ENCODE measurements at places on chromosomes 11 and 22.
A peak's percentile ranks its signal among the peaks of the same experiment; 100 is the strongest.

DNA sequence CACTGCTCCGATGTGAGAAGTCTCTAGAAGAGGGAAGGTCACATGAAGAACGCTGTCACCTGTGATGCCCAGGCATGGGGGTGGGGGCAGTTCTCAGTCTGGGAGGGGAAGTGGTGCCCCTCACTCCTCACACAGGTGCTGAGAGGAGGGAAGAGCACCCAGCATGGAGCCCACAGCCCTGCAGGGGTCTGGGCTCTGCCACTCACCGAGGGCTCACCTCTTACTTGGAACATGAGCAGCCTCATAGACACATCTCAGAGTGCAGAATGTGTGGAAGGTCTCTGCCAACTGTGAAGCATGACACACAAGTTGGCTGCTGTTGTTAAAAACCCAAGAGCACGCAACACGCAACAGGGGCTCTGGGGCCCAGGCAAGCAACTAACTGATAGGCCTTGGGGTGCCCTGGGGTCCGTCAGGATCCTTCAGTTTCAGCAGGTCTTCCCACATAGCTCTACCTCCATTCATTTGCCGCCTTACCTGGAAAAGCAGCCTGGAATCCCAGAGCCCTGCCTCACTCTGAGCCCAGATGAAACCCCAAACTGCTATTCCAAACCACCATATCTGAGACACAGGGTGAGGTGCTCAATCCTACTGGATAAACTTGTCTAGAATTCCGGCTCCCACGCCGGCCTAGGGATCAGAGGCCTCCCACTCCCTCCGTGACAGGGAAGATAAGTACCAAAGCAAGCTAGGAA, 17.5 kb upstream of the TMPRSS4 start:
- DNase-seq: no peak

GRCh38 chr11:47800759-47801158, 33.6 kb upstream of the FNBP4 start:
- no peak for DNase-seq

GRCh38 chr11:76263166-76263565, 56.9 kb upstream of the WNT11 start:
- no peak for DNase-seq

DNA sequence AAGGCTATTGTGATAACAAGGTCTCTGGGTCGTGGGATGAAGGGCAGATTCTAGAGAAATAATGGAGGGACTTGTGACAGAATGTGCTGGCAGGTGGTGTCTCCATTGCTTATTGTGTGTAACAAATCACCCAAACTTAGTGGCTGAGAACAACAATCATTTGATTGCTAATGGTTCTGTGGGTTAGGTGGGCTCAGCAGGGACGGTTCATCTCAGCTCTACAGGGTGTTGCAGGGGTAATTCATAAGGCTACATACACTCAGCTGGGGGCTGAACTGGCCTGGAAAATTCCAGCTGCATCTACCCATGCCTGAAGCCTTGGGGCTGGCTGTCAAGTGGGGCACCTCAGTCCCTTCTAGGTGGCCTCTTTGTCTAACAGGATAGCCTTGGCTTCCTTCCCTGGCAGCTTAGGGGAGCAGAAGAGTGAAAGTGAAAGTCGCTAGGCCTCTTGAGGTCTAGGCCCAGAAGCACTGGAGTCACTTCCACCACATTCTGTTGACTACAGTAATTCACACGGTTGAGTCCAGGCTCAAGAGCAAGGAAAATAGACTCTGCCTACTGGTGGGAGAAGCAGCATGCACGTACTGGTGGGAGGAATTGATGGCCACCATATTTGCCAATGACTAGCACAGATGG, 308.9 kb downstream of the MN1 start:
- DNase-seq: no peak

GRCh38 chr11:103893371-103893770, 143.1 kb upstream of the DDI1 start:
- DNase-seq: no peak

DNA sequence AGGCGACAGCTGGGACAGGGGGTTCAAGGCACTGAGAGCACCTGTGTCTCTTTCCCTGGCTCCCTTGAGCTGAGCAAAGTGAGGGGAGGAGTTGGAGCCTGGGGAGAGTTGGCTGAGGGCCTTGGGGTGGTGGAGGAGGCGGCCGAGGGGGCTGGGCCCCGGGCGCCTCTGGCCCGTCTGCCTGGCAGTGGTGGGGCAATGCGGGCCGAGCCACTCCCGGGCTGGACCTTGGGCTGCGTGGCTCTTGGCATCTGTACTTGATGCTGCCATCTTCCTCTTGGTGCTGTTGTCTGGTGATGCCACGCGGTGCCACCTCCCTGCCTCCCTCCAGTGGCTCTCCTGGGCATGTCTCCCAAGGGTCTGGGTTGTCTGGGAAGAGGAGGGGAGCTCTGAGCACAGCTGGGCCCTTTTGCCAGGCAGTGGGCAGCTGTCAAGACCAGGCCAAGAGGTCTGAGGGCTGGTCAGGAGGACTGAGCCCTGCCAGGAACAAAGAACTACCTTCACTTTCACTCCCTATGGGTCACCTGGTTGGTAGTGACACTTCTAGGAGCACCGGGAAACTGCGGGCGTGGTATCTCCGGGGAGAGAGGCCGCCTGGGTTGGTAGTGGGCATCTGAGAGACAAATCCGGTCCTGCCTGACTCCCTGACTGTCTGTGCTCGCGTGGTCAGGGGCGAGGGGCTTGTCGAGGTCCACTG, 1.3 kb downstream of the GRIK4 start:
- no peak for DNase-seq

- peak; percentile 94 for DNase-seq
These were observed at the start of gene LRRC56 for GRCh38 chr11:536841-537621. LRRC56 (plus strand) TSS chr11:537527; CDS start chr11:540685, 3,158 bp downstream.

GRCh38 chr11:11582011-11582701, 39.6 kb downstream of the GALNT18 start:
- DNase-seq: peak; percentile 7

GRCh38 chr11:131145791-131146190, 224.6 kb upstream of the NTM start:
- no peak for DNase-seq

DNA sequence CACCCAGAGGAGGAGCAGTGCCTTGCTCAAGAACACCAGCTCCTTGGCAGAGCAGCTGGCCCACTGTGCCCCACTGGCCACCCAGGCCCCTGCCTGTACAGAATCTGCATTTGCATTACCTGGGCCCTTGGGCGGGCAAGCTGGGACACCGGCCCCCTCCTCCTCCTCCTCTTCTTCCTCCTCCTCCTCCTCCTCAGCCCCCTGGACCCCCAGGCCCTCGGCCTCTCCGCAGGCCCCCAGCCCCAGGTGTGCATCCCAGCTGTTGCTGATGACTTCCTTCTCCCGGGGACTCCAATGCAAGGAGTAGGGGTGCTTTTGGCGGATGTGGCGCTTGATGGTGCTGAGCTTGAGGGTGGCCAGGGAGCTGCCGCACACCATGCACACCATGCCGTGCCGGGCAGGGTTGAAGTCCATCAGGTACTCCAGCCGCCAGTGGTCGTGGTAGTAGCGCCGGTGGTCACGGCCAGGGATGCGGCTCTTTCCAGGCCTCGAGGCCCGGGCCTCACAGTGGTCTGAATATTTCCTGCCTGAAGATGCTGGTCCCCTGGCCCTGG, 2.8 kb downstream of the ZFTA start:
- DNase-seq: no peak

GRCh38 chr11:44004452-44005062, 43.2 kb upstream of the ACCSL start:
- DNase-seq: no peak

DNA sequence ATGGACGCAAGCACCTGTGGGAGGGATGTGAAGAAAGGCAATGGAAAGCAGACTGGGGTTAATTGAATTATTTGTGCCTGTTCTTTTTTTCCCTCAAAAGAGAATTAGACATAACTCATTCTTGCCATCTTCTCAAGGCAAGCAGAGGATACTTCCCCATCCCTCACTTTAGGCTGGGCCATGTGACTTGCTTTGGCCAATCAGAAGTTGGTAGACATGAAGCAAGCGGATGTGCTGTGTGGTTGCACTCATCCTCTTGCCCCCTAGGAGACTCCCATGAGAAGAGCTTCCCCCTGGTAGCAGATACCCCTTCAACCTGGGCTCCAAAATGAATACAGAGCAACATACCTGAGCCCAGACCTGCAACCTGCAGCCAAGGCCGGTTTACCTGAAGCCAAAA, 124.4 kb upstream of the ZC3H12C start:
- no peak for DNase-seq

- DNase-seq: no peak
These were observed at the start of gene SAA4 for GRCh38 chr11:18236664-18237356. SAA4 (minus strand) TSS chr11:18236802; CDS start chr11:18235926, 876 bp downstream.

GRCh38 chr11:76215941-76216340, 9.6 kb upstream of the WNT11 start:
- DNase-seq: no peak

All from NCI-H345 (cell line).